NT2/D1 (cell line): ENCODE measurements at places on chromosomes 16 and 17.

GRCh38 chr16:10851512-10851911 lies 25.5 kb upstream of the CIITA start:
- DNase-seq, result no peak

- no peak for DNase-seq
Measured at GRCh38 chr17:35245196-35245486, 2.3 kb downstream of the SLFN5 start.

- DNase-seq, result no peak
Measured at GRCh38 chr16:13127144-13127543, 225.7 kb downstream of the SHISA9 start.

DNA sequence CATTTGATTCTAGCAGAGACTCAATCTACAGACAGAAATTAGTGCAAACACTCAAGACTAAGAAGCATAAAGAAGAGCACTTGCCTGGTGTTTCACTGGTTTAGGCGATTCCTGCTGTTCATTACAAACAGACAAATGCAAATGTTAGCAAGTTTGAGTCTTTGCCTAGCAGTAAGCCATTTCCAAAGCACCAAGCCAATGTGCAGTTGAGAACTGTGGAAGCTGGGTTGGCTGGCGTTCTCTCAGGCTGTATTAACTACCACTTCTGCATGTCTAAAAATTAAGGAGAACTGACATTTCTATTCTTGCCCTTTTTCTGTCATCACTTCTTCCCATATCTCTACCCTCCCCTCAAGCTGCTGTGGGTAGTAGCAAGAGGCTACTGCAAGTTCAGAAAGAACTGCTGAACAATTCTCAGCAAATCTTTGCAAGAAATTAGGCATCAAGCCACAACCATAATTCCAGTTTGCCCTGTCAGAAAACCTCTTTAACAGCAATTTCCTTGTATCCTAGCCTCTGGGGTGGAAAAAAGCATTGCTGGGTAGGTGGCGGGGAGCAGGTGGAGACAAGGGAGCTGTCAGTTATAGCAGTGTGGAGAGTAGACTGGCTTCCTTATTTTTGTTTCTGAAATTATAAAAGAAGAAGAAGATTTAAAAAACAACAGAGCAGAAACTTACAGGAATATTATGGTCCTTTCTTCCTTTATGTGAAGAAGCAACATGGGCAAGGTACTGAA lies 53.8 kb downstream of the MYH10 start:
- no peak for DNase-seq

DNA sequence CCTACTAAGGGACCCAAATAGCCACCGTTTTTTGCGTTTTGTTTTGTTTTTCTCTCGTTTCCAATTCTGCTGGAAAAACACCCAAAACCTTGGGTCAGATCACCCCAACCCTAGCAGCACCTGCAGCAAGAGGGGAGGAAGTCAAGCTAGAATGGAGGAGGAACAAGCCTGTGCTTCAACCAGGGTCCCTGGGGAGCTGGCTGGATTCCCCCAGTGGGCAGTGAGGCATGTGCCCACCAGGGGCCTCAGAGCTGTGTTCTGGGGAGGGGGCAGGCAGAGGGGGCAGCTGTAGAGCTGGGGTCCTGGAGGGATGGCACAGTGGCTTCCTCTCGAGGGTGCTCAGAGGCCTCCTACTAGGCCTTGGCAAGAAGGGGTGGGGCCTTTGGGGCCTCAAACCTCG lies 6.5 kb downstream of the CD79B start:
- DNase-seq, result no peak

DNA sequence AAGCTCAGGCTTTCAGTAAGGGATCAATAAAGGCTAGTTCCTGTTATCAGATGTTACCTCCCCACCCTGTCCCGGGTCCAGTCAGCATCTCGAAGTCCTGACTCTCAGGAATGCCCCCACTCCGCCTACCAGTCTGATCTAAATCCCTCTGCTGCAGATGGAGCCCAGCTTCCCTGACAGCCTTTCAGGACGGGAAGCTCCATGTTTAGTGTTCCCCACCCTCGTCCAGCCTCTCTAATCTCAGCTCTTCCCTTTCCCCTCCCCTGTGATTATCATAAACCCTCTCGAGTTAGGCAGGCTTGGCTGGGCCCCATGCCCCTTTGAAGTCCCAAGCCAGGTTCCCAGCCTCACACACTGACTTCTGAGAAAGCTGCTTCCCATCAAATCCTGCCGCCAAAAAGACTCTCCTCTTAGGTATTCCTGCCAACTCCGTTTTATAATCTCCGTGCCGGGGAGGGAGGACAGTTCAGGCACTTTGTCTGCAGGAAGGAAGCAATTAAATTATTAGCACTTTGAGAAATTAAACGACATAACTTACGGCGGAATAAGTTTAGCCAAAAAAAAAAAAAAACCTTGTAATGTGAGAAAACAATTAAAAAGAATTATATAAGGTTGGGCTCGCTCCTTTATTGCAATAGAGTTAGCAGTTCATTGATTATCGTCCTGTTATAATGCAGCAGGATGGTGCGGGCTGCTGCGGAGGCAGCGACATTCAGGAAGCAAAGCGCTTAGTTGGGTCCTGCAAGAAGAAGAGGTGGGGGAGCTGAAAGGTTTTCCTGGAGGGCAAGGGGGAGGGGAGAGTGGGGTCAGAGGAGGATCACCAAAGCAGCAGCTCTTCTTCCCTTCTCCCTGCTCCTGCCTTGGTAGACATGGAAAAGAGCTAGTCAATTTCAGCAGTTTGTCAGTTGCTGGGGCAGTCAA lies 16.8 kb upstream of the ETV4 start:
- peak; percentile 57 for DNase-seq

DNA sequence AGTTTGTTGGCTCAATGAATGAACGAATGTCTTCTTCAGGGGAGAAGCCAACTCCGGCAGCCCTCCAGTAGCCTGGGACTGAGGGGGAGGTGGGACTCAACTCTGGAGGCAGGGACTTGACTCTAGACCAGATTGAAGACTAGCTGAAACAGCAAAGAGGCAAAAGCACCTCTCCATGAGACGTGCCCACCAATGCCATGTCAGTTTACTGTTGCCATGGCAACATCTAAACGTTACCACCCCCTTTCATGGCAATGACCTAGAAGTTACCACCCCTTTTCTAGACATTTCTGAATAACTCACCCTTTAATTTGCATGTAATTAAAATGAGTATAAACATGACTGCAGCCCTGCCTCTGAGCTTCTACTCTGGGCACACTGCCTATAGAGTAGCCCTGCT lies 91.8 kb downstream of the ASIC2 start:
- DNase-seq, result no peak

- DNase-seq, result no peak
Measured at GRCh38 chr16:30434852-30435251, 5.0 kb upstream of the DCTPP1 start.

- no peak for DNase-seq
Measured at GRCh38 chr16:11370084-11370931, 25.0 kb downstream of the RMI2 start.

DNA sequence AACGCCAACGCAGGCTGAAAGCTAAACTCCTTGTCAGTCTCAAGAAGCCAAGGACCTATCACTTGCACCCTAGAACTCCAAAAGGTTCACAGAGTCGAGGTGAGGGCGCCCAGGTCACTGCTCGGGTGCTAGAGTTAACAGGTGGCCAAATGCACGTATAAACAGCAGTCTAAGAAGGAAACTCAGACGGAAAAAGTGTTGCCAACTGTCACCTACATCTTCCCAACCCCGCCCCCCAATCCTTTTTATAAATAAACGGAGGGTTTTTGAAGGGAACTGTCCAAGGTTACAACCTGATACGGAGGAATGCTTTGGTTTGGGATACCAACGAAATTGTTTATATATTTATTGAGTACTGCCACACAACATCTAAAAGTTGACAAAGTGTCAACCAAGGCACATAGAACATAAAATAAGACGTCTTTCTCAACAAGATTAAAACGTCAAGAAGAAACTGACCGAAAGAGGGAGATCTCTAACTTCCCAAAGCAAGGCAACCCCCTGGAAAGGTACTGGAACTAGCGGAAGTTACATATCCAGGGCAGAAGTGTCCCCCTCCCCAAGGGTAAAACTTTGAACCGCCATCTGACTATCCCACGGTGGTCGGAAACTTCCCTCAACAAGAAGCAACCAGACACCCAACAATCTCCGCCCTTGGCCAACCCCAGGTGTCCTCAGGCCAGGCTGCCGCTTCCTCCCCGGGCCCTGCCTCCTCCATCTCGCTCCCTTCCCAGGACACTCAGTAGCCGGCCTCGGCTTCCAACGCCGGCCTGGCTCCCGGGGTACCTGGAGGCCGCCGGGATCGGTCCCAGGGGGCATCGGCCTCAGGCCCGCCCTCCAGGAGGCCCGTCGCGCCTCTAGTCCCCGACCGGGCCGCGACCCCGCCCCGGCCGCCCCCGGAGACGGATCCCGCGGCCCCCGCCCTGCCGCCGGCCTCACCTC lies 982 bp downstream of the SPAG9 start:
- DNase-seq, result no peak

DNA sequence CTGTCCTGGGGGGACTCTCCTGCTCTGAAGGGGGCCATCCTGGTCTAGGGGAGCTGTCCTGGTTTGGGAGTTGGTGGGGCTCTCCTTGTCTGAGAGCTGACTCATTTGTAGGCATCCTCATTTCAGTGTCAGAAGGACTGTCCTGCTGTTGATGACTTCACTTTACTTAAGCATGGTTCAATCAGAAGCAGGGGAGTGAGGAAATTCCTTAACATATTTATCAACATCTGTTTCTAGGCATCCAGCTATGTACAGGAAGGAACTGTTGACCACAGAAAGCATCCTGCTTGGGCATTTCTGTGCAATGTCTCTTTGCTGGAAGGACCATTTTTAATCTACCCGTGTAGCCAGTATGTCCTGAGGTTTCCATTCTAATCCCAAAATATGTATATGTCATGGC lies 502.7 kb upstream of the HSBP1 start:
- no peak for DNase-seq

DNA sequence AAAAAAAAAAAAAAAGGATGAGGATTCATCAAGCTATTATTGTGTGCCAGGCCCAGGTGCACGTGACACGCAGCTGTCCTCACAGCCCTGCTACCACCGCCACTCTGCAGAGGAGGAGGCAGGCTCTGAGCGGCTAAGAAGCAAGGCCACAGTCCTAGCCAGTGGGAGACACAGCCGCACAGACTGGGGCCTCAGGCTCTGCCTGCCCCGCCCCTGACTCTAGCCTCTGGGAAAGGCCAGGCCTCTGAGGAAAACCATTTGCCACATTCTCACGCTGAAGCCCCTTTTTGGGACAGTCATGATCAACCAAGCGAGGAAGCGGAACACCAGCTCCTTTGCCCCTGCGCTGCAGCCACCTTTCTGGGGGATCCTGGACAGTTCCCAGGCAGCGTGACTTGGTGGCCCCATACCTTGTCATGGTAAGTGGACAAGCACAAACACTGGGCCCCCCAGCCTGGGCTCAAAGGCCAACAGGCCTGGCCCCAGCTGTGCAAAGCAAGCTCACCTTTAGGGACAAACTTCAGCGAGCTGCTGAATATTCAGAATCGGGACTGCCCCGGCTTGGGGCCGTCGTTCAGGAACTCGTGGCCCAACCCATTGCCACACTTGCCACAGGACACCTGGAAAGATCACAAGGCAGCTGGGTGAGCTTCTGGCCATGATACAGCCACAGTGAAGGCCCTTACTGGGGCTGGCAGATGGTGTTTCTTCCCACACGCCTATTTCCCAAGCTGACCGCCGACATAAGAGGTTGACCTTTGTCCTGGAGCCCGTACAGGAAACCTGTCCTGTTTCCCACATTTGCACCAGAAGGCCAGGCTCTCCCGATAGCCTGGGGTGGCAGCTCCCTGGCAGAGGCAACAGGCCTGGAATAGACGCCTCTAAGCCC lies 2.5 kb downstream of the MSRB1 start:
- no peak for DNase-seq

GRCh38 chr17:57108671-57109392 lies 23.8 kb downstream of the AKAP1 start:
- no peak for DNase-seq

DNA sequence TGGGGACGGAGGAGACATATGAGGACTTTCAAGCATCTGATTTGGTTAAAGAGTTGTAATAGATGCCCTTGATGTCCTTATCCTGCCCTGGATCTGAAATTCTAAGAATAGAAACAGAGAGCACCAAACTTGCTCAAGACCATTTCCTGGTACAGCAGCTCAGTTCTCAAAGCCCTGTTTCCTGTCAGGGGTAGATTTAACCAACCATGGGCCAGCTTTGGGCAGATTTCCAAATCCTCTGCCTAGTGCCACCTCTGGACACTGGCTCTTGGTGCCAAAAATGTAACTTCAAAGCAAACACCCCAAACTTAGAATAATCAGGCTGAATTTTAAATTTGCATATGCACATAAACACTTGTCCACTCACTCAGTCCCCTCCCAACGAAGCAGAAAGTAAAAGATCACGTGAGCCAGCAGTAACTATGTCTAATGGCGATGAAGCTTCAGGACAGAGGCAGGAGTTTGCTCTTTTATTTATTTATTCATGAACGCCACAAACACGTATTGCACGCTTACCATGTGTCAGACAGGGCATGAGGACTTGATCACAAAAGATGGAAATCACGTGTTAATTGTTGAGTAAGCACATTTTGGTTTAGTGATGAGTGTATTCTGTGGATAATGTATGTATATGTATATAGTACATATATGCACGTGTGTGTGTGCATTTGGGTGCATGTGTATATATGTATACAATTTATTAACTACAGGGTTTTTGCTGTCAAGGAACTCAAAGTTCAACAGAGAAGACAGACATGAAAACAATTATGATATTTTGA lies 23.1 kb upstream of the SDK2 start:
- DNase-seq, result no peak

DNA sequence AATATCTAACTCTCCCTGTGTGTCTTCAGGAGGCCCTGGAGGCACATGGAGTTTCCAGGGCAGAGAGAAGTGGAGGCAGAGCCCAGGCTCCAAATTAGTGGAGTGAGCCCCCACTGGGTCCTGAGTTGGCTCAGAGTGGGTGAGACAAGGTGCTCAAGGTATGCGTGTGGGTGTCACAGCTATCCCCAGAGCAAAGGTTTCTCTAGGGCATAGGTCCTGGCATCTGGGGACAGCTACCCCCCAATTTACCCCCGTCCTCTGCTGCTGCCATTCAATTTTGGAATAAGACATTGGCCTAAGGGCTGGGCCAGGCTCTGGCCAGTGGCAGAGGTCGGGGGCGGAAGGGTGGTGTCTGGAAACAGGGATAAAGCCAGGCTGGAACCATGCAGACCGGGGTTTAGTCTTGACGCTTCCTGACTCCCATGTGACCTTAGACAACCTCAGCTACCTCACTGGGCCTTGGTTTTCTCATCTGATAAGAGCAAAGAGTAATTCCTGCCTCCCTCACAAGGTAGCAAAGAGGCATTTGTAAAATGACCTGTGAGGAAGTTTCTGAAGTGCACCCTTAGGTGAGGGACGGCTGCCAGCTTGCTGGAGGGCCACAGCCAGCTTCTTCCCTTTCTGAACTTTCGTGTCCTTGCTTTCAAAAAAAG lies 78.2 kb upstream of the TMEM97 start:
- DNase-seq, result no peak

- no peak for DNase-seq
Measured at GRCh38 chr17:48322060-48322459, 108.0 kb downstream of the SKAP1 start.

DNA sequence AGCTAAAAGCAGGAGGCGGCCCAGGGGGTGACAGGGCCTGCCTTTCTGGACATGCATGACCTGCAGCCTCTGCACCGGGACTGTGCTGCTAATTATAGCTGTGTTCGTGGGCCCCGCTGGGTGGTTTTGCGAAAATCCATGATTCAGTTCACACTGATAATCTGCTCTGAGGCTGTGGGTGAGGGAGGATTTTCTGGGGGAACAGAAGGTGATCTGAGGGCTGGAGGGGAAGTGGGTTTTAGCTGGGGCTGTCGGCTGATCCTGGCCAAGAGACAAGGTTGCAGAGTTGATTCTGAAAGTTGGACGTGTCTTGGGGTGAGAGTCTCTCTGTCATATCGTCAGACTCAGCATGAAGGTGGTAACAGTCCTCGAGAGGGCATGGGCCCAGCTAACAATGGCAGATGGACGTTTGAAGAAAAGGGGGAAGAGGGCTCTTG lies 187.5 kb upstream of the ZNF469 start:
- DNase-seq, result no peak
